Activated CD8-positive, alpha-beta memory T cell treated with anti-CD3 and anti-CD28 coated beads, Interleukin-2, amount 10 ng/mL, durations not matched to agents 7 days and 5 days (primary cell): ENCODE measurements at places on chromosomes 16 and 17. TPM values are rescaled to one million over a fixed set of nuclear protein-coding genes. Genes with fewer than 3 reads are reported as not detected.

- no peak for DNase-seq
These were observed 41.4 kb upstream of the PIRT start for GRCh38 chr17:10879190-10879836.

DNA sequence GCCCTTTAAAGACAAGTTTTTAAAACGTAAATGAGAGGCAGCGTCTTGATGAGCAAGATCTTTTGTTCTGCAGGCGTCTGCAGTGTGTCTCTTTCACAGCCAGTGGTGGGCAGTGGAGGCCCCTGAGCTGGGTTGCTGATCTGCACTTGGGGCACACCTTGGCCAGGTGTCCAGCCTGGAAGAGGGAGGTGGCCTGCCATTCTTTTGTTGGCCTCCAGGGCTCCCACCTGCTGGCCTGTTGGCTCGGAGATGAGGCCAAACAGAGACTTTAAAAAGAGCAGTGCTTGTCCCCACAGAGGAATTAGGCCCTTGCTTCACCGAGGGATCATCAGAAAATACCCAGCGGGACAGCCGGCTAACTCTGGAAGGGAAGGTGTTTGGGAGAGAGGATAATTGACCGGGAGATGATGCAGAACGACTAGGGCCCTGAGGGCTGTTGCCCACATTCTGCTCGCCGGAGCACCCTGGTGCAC lies 145.9 kb upstream of the PLCG2 start:
- peak; percentile 56 for DNase-seq

GRCh38 chr17:82781894-82782274 lies 30.0 kb downstream of the TBCD start:
- DNase-seq, result peak; percentile 90

DNA sequence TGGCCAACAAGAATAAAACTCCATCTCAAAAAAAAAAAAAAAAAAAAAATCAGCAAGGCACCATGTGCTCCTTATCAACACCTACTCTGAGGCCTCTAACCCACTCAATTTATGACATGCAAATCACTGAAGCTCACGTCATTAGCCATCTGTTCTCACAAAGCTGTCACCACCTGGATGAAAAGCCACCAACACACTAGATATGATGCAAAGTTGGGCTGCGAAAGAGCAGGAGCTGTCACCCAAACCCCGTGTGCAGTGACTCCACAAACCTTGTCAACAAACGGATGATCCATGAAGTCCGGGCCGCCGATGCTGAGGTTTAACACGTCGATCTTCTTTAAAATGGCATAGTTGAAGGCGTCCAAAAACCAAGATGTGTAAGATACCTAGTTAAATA lies 25.3 kb downstream of the MBTPS1 start:
- DNase-seq, result no peak

The GDPD3 gene
- total RNA-seq, result 19.5 TPM

DNA sequence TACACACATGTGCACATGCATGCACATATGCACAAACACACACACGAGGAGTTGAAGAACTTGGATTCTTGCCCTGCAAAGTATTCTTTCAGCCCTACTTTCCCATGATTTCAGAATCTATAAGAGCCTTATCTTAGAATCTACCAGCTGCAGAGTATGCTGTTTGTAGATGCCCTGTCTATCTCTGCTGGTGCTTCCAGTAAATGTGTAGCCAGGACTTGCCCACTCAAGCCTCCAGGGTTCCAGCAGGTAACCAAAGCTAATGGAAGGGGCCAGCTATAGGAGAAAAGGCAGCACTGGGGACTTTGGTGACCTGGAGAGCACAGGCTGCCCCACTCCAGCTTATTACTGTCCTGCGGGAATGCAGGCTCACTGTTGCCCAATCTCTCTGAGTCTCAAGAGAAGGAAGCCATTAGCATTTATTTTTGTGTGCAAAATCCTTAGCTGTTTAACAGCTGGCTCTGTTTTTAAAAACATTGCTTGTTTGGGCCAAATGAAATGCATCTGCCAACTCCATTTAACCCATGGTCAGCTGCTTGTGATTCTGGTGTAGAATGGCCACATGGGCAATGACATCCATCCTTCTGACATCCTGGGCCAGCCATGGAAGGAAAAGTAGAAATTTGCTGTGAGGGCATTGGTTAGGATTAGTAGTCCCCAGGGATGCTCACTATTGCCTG lies 28.6 kb upstream of the XYLT1 start:
- DNase-seq, result no peak

The TNP2 gene
- total RNA-seq, result not detected

The ITPRIPL2 gene
- 16.7 TPM for total RNA-seq

- DNase-seq, result no peak
These were observed 109.9 kb downstream of the AIPL1 start for GRCh38 chr17:6325051-6325450.

DNA sequence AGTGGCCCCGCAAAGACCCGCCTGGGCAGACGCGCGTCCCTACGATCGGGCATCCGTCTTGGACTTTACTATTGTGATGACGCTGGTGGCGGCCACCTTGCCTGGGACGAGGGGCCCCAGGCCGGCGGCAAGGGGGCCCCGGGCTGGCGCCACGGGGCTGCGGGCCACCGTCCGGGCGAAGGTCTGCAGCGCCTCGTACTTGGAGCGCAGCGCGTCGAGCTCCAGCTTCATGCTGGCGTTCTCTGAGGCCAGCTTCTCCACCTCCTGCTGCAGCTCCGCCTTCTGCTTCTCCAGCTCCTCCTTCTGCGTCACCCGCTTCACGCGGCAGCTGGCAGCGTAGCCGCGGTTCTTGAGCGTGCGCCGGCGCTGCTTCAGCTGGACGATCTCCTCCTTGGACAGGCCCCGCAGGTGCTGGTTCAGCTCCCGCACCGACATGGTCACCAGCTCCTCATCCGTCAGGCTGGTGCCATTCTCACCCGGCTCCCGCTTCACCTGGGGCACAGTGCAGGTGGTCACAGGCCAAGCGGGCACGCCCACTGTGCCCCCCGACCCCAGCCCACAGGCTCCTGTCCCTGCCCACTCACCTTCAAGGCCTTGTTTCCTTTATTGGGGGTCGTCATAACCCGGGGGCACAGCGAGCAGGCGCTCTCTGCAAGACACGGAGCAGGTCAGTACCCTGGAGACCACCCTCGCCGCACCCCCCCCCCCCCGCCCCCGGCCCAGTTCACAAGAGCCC lies 4.8 kb upstream of the SIRT7 start:
- DNase-seq, result no peak

GRCh38 chr16:57284209-57284951 lies at the start of gene PLLP:
Gene PLLP (minus strand): TSS chr16:57284672. CDS start chr16:57284540, 132 bp downstream.
- no peak for DNase-seq

DNA sequence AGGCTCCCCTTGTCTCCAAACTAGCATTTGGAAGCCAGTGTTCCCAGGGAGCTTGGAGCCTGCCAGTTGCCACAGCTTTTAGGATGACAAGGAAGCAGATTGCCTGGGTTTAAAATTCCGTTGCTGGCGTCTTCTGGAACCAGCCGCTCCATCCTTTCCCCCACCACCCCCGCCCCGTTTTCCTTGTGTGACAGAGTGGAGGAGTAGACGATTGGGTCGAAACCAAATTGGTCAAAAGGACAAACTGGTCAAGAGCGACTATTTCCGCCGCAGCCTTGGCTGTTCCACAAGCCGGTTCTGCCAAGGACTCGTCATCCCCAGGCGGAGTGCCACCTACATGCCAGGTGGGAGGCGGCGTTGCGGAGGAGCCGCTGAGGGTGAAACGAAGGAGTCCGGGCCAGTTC lies 91.1 kb downstream of the RPA1 start:
- no peak for DNase-seq

GRCh38 chr16:12150600-12150999 lies 174.1 kb downstream of the SNX29 start:
- DNase-seq, result no peak

DNA sequence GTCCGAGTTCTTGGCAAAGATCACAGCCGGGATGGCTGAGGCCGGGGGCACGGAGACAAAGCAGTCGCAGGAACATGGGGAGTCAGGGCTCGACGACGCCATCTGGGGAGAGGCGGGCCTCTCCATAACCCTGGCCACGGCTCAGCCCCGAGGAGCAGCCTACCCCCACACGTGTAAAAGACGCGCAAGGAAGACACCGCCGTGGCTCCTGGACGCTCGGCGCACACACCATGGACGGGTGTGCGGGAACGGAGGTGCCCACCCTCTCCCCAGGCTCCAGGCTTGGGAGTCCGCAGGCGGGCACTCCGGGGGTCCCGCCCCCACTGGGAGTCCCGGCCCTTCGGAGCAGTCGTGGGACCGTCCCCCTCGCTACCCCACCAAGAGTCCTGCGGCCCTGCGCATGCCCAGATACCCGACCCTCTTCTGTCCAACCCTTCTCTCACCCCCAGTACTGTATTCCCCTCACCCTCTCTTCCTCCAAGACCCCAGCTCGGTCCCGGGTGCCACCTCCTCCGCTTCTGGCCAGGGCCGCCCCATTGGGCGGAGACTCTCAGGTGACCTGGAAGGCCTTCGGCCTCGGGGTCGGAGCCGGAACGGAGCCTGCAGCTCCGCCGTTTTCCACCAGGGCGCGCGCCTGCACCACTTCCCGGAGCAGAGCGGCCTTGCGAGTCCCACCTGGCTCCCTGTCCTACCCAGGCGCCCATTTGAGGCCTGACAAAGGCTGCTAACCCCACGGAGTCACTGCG lies at the start of gene SCRN2:
SCRN2 (minus strand) TSS at position 532 of the 746 bp plus-strand sequence; CDS start at position 102, 430 bp downstream.
- DNase-seq, result peak; percentile 93

The ASPA gene
- total RNA-seq, result not detected

DNA sequence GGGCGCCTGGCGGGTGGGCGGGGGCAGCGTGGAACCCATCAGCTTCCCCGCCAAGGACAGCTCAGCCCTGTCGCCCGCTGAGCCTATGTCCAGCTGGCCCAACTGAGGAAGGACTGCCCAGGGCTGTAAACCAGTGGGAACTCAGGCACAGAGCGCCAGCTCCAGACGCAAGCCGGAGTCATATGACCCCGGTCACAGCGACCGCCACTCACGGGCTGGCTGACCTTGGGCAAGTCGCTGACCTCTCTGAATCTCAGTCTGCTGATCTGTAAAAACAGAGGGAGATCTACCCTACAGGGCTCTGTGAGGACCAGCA lies 170.0 kb downstream of the C16orf78 start:
- DNase-seq, result no peak

GRCh38 chr16:52309446-52310416 lies 237.2 kb downstream of the TOX3 start:
- DNase-seq, result no peak

The PERCC1 gene
- not detected for total RNA-seq

The ABCA10 gene
- total RNA-seq, result 0.33 TPM

The TEX2 gene
- total RNA-seq, result 17.6 TPM

- no peak for DNase-seq
These were observed 300.6 kb upstream of the CDH5 start for GRCh38 chr16:66065925-66066324.

DNA sequence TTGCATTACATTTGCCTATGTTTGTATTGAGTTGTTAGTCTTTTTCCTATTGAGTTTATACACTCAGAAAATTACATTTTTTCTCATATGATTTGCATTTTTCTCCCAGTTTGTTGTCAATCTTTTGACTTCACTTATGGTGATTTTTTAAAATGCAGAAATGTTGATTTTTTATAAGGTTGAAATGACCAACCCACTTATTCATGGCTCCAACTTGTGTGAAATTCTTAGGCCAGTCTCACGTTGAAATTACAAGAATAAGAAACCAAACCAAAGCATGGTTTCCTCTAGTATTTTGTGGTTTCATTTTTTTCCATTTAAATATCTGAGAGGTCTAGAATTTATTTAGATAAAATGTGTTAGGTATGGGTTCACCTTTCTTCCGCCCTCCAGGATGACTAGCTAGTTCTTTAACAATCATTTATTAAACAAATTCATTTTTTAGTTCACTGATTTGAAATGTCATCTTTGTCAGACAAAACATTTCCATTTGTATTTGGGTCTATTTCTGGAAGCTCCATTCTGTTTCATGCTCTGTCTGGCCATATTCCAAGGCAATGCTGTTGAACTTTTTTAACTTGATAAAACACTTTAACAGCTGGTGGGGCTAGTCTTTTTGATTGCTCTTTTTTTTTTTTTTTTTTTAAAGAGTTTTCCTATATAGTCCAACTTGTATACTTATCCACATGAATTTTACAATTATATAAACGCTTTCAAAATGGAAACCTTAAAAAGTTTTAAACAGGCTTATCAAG lies 40.0 kb downstream of the FAM20A start:
- DNase-seq, result no peak

DNA sequence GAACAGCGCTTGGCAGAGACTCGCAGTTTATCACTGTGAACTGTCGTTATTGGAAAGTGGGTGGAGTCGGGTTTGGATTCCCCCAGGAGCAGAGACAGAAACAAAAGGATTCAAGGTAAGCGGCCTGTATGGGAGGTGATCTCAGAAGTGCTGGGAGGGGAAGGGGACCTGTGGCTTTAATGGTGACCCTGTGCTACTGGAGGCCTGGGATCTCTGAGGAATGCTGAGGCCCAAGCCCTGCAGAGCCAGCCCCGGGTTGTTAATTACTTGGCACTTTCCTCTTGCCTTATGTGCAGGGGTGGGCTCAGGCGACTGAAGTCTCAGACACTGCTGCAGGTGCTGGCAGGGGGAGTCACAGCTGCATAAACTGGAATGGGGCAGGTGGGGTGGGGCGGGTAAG lies 27.4 kb downstream of the IRF8 start:
- no peak for DNase-seq

The LDHD gene
- not detected for total RNA-seq

DNA sequence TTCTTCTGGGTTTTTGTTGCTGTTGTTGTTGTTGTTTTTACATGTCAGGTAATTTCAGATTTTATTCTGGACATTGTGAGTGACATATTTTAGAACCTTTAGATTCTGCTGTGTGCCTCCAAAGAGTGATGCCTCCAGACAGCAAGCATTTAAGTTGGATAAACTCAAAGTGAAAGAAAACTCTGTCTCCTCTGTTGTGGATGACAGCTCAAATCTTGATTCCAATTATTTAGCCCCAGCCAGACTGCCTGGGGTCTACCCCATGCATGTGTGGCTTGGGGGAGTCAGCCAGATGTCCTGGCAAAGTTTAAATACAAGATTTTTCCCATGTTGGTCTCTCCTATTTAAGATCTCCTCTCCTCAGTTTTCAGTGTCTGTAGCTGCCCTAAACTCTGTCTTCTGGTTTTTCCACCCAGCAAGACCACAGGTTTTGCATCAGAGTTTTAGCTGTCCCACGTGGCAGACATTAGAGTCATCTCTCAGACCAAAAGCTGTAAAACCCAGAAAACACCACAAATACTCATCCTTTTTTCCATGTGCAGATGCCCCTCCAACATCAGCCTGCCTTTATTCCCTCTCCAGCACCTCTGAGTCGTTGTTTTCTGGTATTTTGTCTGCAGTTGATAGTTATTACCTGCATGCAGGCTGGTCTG lies 19.4 kb upstream of the ZNF469 start:
- no peak for DNase-seq

GRCh38 chr16:86714166-86714565 lies 135.8 kb downstream of the FOXL1 start:
- DNase-seq, result no peak

GRCh38 chr16:86547286-86547685 lies 7.7 kb downstream of the MTHFSD start:
- DNase-seq, result no peak

DNA sequence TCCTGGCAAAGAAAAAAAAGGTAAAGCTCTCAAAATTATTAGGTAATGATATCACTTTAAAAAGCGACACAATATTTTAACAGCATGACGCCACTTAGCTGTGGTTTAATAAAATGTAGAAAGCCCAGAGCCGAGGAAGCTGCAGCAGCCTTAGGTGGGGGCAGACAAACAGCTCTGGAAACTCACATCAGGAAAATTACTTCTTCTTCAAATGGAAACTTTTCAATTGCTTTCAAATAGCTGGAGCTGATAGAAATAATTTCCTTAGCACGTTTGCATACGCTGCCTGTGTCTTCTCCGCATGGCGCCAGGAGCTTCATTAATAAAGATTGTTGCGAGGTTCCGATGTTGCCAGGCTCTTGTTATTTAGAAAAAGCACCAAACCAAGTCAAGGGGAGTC lies 835.3 kb upstream of the EEF2KMT start:
- DNase-seq, result no peak
